ENCODE measurements at places on chromosomes 5 and 9.

- no peak for DNase-seq
Observed at GRCh38 chr5:75072061-75072460, 19.7 kb upstream of the GCNT4 start.

GRCh38 chr5:76445830-76446229 is 42.7 kb downstream of the IQGAP2 start:
- DNase-seq = no peak

- DNase-seq = no peak
Observed at GRCh38 chr5:133469846-133470245, 142.5 kb downstream of the FSTL4 start.

GRCh38 chr9:119436261-119436660 is 67.0 kb upstream of the BRINP1 start:
- DNase-seq = no peak

- no peak for DNase-seq
Observed at GRCh38 chr5:120358949-120359348, 105.2 kb upstream of the PRR16 start.

DNA sequence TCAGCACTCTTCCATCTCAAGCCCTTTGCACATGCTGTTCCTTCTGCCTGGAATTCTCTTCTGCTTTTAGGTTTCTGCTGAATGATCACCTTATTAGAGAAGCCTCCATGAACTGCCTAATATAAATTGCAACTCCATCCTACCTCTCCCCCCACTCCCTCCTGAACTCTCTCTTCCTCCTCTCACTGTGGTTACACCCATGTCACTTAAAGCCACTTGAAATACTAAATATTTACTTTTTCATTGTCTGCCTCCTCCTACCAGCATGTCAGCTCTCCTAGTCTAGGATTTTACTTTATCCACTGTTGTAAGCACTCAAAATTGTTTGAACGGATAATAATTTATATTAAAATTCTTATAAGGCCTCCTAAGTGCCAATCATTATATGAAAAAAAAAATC is 43.8 kb downstream of the ACTL7B start:
- DNase-seq = no peak

DNA sequence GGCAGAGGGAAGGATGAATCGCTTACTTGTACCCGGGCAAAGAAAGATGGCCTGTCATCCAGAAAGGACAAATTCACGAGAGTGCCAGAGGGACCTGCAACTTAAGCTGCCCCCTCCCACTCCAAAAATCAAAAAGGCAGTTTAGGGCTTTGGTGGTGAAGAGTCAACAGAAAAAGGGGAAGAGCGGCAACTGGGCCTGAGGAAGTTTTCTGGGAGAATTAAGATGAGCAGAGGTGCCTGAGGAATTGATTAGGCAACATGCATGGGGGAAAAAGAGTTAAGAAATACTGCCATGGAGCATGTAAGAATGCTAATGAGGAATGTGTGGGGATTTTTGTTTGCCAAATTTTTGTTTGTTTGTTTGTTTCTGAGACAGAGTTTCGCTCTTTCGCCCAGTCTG is 1.8 kb upstream of the ACTL7B start:
- no peak for DNase-seq

GRCh38 chr5:16406630-16407029 is 59.0 kb downstream of the ZNF622 start:
- no peak for DNase-seq

GRCh38 chr5:81545911-81546310 is 152.0 kb upstream of the ACOT12 start:
- DNase-seq = no peak

GRCh38 chr5:60287174-60287771 is 393.7 kb upstream of the PDE4D start:
- no peak for DNase-seq

DNA sequence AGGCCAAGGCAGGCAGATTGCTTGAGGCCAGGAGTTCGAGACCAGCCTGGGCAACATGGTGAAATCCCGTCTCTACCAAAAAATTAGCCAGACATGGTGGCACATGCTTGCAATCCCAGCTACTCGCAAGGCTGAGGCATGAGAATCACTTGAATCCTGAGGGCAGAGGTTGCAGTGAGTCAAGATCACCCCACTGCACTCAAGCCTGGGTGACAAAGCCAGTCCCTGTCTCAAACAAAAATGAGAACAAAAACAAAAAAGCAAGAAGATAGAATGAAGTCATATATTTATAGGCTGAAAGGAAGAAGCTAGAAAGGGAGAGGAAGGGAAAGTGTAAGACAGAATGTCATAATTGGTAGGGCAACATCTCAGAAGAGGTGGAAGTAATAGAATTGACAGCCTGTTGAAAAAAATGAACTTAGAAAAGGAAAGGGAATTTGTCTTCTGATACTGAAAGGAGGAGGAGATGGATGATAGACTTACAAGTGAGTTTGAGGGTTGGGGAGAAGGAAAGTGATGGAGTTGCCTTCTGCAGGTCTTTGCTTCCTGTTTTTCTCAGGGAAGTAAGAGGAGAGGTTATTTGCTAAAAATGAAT is 32.2 kb downstream of the CARD6 start:
- DNase-seq = no peak

DNA sequence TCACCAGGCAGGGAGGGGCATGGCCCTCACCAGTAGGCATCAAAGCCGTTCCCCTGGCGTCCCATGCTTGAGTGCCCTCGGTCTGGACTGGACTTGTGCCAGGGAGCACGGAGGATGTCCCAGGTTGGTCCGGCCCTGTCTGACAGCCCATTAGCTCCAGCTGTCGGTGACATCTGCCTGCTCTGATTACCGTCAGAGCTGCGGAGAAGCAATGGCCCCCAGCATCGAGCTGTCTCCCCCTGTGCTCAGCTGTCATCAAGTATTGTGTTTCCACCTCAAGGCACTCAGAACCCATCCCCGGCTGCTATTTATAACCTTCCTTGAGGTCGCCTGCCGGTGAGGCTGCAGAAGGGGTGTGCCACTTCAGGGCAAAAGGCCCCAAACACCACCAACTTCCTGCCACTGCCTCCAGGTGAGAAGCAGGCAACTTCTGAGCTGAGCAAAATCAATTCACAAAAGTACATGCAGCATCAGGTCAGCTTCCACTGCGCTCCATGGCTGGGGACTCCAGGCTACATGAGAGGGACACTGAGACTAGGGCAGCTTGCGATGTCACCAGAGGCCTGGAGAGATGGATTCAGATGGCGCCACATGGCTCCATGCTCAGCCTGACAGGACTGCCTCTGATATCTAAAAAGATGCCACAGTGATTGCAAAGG is 142.7 kb downstream of the C5orf15 start:
- peak; percentile 35 for DNase-seq

- DNase-seq = peak; percentile 79
Observed at GRCh38 chr5:133147411-133147810, 95.6 kb downstream of the HSPA4 start.

- DNase-seq = no peak
Observed at GRCh38 chr9:93081081-93081529, 14.9 kb upstream of the CARD19 start.

DNA sequence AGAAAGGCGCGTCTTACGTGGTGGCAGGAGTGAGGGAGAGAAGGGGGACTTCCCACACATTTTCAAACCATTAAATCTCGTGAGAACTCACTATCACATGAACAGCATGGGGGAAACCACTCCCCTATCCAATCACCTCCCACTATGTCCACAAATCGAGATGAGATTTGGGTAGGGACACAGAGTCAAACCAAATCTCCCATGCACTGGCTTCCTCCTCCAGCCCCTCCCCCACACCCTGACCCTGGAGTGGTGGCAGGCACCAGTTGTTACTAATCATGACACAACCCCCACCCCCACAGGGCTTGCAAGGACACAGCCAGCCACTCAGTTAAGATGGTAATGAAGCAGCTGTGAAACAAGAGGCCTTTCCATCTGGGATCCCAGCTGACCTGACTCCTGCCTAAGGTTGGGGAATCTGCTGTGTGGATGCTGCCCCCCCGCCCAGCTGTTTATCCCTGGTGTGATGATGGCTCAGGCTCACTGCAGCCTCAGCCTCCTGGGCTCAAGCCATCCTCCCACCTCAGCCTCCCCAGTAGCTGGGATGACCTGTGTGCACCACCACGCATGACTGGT is 57.1 kb upstream of the FUBP3 start:
- DNase-seq = no peak

- no peak for DNase-seq
Observed at GRCh38 chr9:12204512-12204911, 488.7 kb upstream of the TYRP1 start.

DNA sequence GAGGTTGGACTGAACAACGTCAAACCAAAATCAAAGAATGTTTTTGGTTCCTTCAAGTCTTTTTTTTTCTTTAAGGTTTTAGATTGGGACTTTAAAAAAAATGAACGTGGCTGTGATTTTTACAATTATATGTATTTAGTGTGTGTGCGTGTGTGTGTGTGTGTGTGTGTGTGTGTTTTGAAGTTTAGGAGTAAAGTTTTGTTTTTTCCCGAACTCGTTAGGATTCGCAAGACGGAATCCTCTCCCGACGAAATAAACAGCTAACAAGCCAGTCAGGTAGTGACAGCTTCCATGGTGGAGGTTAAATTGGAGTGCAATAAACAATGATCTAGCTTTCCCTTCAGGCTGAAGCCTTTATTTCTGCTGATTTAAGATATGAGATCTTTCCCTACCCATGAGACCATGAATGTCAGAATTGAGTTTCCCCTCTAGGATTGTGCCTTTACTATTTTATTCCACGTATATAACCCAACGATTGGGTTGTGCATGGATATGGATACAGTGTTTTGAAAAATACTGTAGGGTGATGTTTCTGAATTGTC is 1.2 kb downstream of the KIAA1958 start:
- no peak for DNase-seq

GRCh38 chr9:133935328-133936005 is 56.7 kb downstream of the VAV2 start:
- DNase-seq = peak; percentile 82

GRCh38 chr9:75866273-75866871 is 24.1 kb upstream of the PCSK5 start:
- peak; percentile 35 for DNase-seq

- DNase-seq = no peak
Observed at GRCh38 chr9:35771075-35771433, 17.0 kb upstream of the MSMP start.

DNA sequence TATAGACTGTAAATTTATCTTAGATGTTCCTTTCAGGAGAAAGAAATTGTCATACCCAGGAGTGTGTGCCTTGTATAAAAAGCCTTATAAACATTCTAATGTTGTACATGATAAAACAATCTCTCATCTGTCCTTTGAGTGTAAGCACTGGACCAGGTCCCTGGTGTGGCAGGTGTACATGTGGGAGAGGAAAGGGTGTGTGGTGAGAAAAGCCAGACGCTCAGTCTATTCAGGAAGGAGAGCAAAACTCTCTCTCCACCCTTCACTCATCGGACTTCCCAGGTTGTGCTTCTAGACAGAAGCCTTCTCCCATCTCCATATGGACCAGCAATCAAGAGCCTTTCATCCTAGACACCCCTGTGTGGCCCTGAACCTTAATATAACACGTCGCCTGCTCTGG is 154.2 kb downstream of the ESM1 start:
- DNase-seq = no peak

GRCh38 chr9:125549891-125550885 is 156.8 kb downstream of the MAPKAP1 start:
- peak; percentile 61 for DNase-seq

GRCh38 chr9:123642291-123643278 is 286.6 kb downstream of the CRB2 start:
- DNase-seq = no peak

GRCh38 chr9:104927216-104927911 is 591 bp downstream of the ABCA1 start:
- peak; percentile 54 for DNase-seq

- DNase-seq = no peak
Observed at GRCh38 chr9:127796852-127797370, 5.8 kb upstream of the FPGS start.

DNA sequence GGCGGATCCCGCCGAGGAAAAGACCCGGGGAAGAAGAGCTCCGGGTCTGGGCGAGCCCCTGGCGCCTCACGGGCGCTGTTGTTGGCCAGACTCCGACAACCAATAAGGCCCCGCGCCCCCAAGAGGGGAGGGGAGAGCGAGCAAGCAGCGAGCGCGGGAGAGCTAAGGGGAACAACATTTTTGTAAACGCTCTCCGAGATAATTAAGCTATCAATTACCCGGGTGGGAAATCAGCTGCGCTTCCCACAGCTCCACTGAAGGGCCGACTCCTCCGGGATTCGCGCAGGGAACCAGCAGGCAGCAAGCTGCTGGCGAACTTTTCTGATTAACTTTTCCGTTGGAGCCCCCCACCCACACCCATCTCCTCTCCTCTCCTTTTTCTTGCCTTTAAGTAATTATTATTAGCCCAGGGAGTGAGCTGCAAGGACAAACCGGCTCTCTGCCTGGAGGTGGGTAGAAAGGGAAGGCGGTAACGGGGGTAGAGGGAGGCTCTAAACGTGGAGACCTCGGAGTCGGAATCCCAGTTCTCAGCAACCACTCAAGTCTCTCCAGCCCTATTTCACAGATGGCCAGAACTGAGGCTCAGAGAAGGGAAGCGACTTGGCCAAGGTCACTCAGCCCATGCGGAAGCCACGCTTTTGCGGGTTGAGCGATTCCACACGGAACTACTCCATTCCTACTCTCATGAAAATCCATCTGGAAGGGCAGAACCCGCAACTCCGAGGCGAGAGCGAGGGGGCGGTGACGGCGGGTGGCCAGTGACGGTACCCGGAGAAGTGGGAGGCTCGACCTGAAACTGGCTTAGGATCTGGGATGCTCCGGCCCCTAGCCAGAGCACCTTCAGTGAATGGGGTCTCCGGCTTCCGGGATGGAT is 1.3 kb downstream of the ASTN2 start:
- DNase-seq = no peak

DNA sequence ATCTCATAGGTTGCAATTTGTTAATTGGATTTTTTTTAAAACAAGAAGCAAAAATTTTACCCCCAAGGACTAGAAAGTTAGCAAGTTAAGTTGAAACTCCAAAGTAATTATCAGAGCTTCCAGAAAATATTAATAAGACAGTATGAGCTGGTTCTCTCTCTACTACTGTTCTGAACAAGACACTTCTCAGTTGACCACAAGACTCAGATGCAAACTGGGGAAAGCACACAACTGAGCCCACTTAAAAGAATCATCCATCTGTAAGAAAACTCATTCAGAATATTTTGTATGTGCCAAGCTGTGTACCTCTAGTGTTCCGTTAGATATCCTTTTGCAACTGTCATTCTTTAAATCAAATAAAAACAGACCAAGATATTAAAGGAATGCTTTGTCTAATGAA is 60.0 kb downstream of the MAP1B start:
- no peak for DNase-seq

DNA sequence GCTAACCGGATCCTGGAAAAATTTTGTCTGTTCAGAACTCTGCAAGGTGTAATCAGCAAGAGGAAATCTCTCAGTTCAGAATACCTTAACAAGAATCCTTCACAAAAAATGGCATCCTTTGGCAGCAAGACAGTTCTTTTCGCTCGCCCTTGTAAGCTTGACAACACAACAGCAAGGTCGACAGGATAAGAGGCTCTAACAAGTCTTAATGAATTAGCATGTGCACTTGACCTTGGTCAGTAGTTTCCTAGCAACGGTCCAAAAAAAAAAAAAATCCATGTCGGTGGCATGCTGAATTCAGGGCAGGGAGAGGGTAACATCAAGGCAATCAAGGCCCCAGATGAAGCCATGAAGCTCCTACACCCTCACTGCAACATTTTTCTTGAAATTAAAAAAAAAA is 172.8 kb downstream of the APBA1 start:
- no peak for DNase-seq

- no peak for DNase-seq
Observed at GRCh38 chr5:55073211-55073610, 29.2 kb upstream of the GZMA start.
